Stimulated activated CD4-positive, alpha-beta T cell treated with anti-CD3 and anti-CD28 coated beads, Interleukin-1b, Interleukin-23, amount 100 ng/mL, for 1 hour (primary cell): ENCODE measurements at places on chromosomes 1 and 21.
A peak's percentile ranks its signal among the peaks of the same experiment; 100 is the strongest.

DNA sequence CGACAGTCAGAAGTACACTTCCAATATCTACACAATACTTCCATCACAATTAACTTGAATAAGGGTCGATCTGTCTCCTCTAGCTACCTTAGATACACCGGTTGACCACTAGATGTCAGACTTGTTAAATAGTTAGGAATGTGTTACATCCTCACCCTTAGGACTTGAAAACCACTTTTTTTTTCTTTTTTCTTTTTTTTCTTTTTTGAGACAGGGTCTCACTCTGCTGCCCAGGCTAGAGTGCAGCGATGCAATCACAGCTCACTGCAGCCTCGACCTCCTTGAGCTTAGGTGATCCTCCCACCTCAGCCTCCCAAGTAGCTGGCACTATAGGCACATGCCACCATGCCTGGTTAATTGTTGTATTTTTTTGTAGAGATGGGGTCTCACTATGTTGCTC is 120.4 kb upstream of the GREM2 start:
- DNase-seq, result no peak

GRCh38 chr1:227935826-227936225 is 11.9 kb downstream of the WNT9A start:
- DNase-seq, result no peak

DNA sequence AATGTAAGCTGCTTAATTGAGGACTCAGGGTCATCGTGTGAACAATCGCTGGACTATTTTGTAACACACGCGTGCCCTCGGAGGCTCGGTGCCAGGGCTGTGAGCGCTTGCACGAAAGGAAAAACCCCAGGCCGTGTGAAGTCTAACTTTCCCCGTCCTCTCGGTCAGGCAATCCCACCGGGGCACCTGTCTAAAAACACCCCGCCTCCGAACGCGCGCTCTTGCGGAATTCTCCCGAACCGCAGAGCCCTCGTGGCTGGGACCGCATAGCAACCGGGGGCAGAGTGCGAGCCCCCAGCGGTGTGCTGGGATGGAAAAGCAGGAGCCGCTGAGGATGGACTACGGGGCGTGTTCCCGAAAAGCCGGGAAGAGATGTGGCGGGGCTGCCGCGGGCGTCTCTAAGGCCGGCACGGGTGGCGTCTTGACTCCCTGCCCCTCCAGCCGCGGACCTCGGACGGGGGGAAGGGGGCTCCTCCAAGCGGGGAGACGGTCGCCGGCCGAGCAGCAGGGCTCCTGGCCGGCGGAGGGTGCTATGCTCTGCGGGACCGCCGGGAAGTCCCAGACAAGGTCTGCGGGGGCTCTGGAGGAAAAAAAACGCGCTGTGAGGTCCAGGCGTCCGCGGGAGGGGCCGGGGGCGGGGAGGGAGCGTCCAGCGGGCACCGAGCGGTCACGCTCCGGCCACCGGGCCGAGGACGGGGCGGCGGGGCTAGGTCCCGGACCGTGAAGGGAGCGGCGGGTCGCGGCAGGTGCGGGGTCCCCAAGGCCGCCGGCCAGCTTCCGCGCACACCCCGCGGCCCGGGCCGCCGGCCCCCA is 936 bp downstream of the ZBTB21 start:
- DNase-seq, result peak; percentile 53

DNA sequence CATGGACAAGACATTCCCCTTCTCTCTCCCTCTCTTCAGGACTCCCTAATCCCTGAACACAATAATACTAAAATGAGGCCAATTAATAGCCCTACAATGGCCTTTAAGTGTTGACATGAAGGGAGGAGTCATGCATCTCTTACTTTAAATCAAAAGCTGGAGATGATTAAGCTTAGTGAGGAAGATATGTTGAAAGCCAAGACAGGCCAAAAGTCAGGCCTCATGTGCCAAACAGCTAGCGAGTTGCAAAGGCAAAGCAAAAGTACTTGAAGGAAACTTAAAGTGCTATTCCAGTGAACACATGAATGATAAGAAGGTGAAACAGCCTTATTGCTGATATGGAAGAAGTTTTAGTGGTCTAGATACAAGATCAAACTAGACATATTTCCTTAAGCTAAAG is 49.5 kb upstream of the CD46 start:
- no peak for DNase-seq

- no peak for DNase-seq
These were observed 338 bp upstream of the TOR1AIP1 start for GRCh38 chr1:179881642-179882252.
